Chondrocyte (in vitro differentiated cells): ENCODE measurements at places on chromosomes 13 and 19. TPM values are rescaled to one million over a fixed set of nuclear protein-coding genes. Genes with fewer than 3 reads are reported as not detected.

DNA sequence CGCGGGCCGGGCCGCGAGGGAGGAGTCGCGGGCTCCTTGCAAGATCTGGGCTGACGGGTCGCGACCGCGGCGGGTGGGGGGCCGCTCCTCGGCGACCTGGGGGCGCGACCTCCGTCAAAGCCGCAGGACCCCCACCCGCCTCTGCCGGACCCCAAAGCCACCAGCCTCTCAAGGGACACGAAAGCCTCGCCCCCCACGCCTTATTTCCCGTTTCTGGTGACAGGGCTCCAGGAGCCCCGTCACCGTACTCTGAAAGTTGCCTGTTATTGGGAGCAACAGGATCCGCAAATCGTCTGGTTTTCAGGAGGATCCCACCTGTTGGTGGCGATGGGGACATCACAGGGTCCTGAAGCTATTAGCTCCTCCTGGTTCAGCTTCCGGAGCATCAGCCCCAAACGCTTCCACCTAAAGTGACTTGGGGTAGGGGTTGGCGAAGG, 530 bp downstream of the MAU2 start:
- peaks cover 17% of the 10 kb centered on the region for H3K36me3 ChIP-seq
- peak overlapping the region; percentile 95 for H3K4me3 ChIP-seq
- peak overlapping the region; percentile 79 for H3K27ac ChIP-seq
- H3K27me3 ChIP-seq: no peaks in the 10 kb centered on the region
- peaks cover 28% of the 10 kb centered on the region for H3K4me1 ChIP-seq
- DNase-seq: no peak

Gene PVR
- total RNA-seq: 44.4 to 93.2 TPM (median 89.7 TPM) in 3 replicates

GRCh38 chr19:7515645-7516151, at the start of gene ZNF358:
TSS of gene ZNF358 (plus strand) at chr19:7516103. CDS start at chr19:7519243, 3,140 bp downstream.
- peak within 1 kb of the TSS; percentile 94 for H3K27ac ChIP-seq
- H3K36me3 ChIP-seq: no peaks in the 10 kb centered on the region
- no peak for DNase-seq
- peaks cover 22% of the 10 kb centered on the region for H3K4me1 ChIP-seq

- H3K36me3 ChIP-seq: peaks cover 11% of the 10 kb centered on the region
- no peak overlapping the region for H3K4me3 ChIP-seq
- no peak for DNase-seq
- H3K4me1 ChIP-seq: peaks cover 73% of the 10 kb centered on the region
- H3K27me3 ChIP-seq: no peaks in the 10 kb centered on the region
Observed at GRCh38 chr19:40808497-40808896, 9.5 kb downstream of the EGLN2 start.

DNA sequence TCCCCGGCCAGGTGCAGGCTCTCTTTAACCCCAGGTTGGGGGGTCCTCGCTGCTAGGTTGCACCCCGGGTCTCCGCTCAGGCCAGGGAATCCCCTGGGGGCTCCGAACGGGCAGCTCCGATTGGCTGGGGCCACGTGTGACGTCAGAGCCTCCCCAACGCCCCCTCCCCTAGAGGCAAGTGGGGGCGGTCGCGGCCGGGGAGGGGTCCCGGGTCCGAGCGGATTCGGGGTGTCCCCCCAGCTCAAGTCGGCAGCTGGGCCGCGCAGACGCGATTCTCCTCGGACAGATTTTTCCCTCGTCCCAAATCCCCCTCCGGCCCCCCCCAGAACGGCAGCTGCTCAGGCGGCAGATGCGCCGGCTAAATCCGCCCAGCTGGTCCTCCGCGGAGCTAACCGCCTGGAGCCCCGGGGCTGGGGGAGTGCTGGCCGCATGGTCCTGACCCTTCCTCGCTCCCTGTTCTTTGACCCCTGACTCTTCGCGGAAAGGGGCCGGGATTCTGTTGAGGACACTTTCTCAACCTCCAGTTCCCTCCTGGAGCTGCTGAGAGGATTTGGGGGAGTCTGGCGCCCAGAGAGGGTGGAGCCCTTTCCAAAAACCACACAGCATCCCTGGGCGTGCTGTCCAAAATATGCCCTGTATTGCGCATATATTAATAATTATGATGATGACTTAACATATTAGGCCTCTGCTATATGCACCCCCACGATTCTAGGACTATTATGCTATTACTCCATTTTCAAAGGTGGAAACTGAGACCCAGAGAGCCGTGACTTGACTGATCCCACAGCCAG, 25.4 kb upstream of the SEMA6B start:
- H3K36me3 ChIP-seq: no peaks in the 10 kb centered on the region
- peaks cover 10% of the 10 kb centered on the region for H3K27me3 ChIP-seq
- H3K4me1 ChIP-seq: peaks cover 5% of the 10 kb centered on the region
- DNase-seq: no peak
- H3K4me3 ChIP-seq: peak overlapping the region; percentile 50
- no peak overlapping the region for H3K27ac ChIP-seq

DNA sequence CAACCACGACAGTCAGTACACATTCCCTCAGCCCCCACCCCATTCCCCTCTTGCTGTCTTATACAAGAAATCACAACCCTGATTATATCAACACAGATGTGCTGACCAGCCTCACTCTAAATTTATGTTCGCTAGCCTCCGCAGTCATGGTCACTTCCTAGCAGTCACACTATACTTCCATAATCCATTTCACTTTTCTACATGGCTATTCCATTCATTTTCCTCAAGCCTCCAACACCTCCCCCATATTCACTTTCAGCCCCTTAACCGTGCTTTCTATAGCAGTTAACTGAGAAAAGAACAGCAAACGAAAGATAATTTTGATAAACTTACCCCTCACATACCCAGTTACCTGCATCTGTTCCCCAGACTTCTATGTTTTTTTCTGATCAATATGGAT, 8.4 kb downstream of the LSM14A start:
- no peaks in the 10 kb centered on the region for H3K27me3 ChIP-seq
- peaks cover 80% of the 10 kb centered on the region for H3K4me1 ChIP-seq
- H3K27ac ChIP-seq: peak overlapping the region; percentile 50
- DNase-seq: no peak

- peaks cover 2% of the 10 kb centered on the region for H3K36me3 ChIP-seq
- no peak overlapping the region for H3K4me3 ChIP-seq
- no peak for DNase-seq
- H3K27ac ChIP-seq: peak overlapping the region; percentile 12
Observed at GRCh38 chr13:23488442-23488841, 54.9 kb upstream of the SACS start.

Gene LIN37
- total RNA-seq: 11.9 to 18.6 TPM (median 13.5 TPM) in 3 replicates

DNA sequence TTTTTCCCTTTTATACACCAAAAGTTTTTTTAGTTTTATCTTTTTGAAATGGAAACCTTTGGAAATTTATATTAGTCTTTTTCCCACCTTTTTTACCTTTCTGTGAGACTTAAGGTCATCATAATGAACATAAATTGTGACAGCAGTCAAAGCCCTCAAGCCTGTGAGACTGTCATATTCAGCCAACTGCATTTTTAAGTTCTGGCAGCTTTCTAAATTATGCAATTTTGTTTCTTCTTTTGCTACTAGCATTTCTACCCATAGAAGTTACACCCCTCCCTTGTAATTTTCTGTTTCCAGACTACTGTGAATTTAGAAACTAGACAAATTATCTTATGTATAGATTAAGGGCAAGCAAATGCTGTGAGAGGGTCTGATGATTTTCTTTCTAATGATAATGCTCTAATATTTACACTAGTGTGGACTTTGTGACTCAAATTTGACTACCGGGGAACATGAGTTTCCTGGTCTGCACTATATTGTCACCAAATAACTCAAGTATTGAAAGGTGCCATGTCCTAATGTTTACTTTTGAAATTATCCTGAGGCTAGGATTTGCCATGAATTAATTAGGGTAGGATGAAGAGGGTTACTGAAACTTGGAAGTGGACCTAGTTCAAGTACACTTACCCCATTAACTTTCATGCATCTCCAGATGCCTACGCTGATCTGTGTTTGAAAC, 43.7 kb downstream of the FRY start:
- DNase-seq: no peak
- peaks cover 2% of the 10 kb centered on the region for H3K4me1 ChIP-seq
- no peak overlapping the region for H3K27ac ChIP-seq
- peaks cover 9% of the 10 kb centered on the region for H3K36me3 ChIP-seq
- H3K4me3 ChIP-seq: no peak overlapping the region

DNA sequence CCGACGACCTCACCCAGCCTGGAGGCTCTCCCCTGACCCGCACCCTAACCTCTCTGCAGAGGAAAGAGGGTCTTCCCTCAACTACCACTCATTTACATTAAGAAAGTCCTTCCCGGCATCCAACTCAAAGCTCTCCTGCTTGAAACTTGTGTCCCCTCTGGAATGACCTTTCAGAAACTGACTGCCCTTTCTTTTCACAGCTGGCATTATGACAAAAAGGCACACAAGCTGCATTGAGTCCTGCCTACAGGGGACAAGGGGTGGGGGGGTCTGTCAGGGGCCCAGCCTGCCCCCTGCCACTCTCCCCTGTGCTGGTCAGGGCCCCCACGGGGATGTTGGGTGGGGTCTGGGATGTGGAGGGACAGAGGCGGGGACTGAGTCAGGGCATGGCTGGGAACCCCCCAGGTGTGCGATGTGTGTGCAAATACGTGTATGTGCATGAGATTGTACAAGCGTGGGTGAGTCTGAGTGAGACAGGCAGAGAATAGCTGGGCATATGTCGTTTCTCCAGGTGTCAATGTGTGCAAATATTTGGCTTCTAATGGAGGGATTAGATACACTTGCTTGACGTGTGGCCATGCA, 2.0 kb downstream of the COL5A3 start:
- H3K4me1 ChIP-seq: peaks cover 40% of the 10 kb centered on the region
- peak overlapping the region; percentile 60 for H3K4me3 ChIP-seq
- H3K27ac ChIP-seq: peak overlapping the region; percentile 95
- H3K27me3 ChIP-seq: peaks cover 17% of the 10 kb centered on the region
- H3K36me3 ChIP-seq: peaks cover 6% of the 10 kb centered on the region

GRCh38 chr19:42519108-42519507, 9.2 kb downstream of the CEACAM1 start:
- H3K36me3 ChIP-seq: no peaks in the 10 kb centered on the region
- H3K27me3 ChIP-seq: peaks cover 5% of the 10 kb centered on the region
- no peak for DNase-seq
- no peak overlapping the region for H3K4me3 ChIP-seq
- no peaks in the 10 kb centered on the region for H3K4me1 ChIP-seq

GRCh38 chr13:76512721-76513145, 373.5 kb downstream of the KCTD12 start:
- H3K27me3 ChIP-seq: peaks cover 30% of the 10 kb centered on the region
- H3K27ac ChIP-seq: no peak overlapping the region
- H3K36me3 ChIP-seq: no peaks in the 10 kb centered on the region
- H3K4me1 ChIP-seq: peaks cover 8% of the 10 kb centered on the region
- DNase-seq: no peak
- H3K4me3 ChIP-seq: no peak overlapping the region

Gene ICAM5
- total RNA-seq: 2.2 to 9.3 TPM (median 8.9 TPM) in 3 replicates

Gene WASF3
- 18.5 to 24.9 TPM (median 23.6 TPM) in 3 replicates for total RNA-seq

DNA sequence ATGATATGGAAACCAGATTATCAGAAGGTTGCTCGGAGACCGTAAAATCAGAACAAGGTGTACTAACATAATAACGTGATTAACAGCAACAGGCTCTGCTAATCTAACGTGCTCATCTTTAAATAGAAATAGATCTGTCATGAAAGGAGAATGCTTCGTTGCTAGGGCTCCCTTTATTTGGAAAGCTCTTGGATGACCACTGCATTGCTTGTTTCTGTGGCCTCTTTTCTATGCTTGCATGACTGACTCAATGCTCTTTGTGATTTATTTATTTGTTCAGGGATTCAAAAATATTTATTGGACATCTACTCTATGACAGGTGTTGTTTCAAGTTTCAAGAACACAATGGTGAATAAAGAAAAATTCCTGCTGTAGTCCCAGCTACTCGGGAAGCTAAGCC, 22.3 kb upstream of the ZDHHC20 start:
- H3K4me1 ChIP-seq: peaks cover 15% of the 10 kb centered on the region
- DNase-seq: no peak

Gene LYPD5
- not detected in 3 replicates for total RNA-seq

DNA sequence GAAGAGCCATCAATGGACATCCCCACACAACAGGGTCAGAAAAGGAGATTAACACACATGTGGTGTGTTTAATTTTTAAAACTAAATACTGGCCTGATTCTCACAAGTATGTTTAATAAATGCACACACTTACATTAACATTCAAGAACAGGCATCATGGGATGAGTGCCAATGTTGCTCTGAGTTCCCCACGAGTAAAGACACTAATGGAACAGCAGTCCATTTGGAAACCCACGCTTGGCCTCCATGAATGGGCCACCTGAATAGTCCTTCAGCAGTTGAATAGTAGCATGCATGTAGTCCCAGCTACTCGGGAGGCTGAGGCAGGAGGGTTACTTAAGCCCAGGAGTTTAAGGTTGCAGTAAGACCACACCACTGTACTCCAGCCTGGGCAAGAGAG, 195.2 kb upstream of the IPO5 start:
- H3K27ac ChIP-seq: no peak overlapping the region
- H3K36me3 ChIP-seq: no peaks in the 10 kb centered on the region
- DNase-seq: no peak

DNA sequence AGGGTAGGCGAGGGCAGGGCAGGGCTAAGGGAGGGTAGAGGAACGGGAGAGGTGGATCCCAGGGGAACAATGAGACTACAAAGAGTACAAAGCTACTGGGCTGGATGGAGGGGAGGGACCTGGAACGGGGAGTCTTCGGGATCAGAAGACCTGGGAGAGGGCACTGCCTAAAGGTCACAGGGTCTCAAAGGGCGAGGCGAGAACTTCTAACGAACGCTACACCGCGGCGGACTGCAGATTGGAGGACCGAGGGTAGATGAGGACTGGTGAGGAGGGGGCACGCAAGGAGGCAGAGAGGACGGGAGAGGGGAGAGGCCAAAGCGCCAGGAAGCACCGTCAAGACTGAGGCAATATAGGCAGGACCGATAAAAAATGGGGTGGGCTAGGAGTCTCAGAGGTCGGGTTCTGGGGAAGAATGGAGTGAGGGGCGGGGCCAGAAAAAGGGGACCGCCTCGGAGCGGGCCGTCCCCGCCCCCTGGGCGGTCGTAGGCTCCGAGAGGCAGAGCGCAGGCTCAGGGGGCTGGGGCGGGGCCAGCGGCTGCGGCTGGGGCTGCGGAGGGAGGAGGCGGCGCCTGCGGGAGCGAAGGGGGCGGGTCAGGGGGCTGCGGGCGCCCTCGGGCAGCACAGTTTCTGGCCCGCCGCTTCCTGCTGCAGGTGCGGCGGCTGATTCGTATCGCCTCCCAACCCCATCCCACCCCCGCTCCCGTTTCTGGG, 1.3 kb upstream of the KCNC3 start:
- DNase-seq: peak; percentile 75
- H3K4me3 ChIP-seq: peak overlapping the region; percentile 70
- H3K27me3 ChIP-seq: peaks cover 22% of the 10 kb centered on the region
- H3K36me3 ChIP-seq: peaks cover 3% of the 10 kb centered on the region
- peaks cover 59% of the 10 kb centered on the region for H3K4me1 ChIP-seq

GRCh38 chr13:29563941-29564340, 31.5 kb downstream of the SLC7A1 start:
- peaks cover 68% of the 10 kb centered on the region for H3K4me1 ChIP-seq
- H3K27ac ChIP-seq: no peak overlapping the region
- H3K4me3 ChIP-seq: no peak overlapping the region

Gene IL4I1
- total RNA-seq: 0.17 TPM in 1 of 3 replicates, not detected in the others

- H3K36me3 ChIP-seq: peaks cover 15% of the 10 kb centered on the region
- no peaks in the 10 kb centered on the region for H3K27me3 ChIP-seq
- DNase-seq: peak; percentile 92
Observed at GRCh38 chr19:5914946-5915781, 1.1 kb downstream of the CAPS start.

Gene LRRC4B
- 0.31 to 1.2 TPM (median 0.52 TPM) in 3 replicates for total RNA-seq

Gene OR7C1
- not detected in 3 replicates for total RNA-seq

- DNase-seq: no peak
- H3K27ac ChIP-seq: no peak overlapping the region
- no peak overlapping the region for H3K4me3 ChIP-seq
- H3K36me3 ChIP-seq: peaks cover 2% of the 10 kb centered on the region
- no peaks in the 10 kb centered on the region for H3K27me3 ChIP-seq
- H3K4me1 ChIP-seq: no peaks in the 10 kb centered on the region
Observed at GRCh38 chr13:71051573-71051972, 815.4 kb downstream of the DACH1 start.

GRCh38 chr13:74039154-74039553, 95.0 kb downstream of the KLF12 start:
- H3K36me3 ChIP-seq: no peaks in the 10 kb centered on the region
- no peak overlapping the region for H3K4me3 ChIP-seq
- DNase-seq: no peak
- peaks cover 22% of the 10 kb centered on the region for H3K4me1 ChIP-seq

Gene MAP4K1
- 0.23 to 1.4 TPM (median 1.4 TPM) in 3 replicates for total RNA-seq
